ENCODE measurements at places on chromosomes 12 and 14.

DNA sequence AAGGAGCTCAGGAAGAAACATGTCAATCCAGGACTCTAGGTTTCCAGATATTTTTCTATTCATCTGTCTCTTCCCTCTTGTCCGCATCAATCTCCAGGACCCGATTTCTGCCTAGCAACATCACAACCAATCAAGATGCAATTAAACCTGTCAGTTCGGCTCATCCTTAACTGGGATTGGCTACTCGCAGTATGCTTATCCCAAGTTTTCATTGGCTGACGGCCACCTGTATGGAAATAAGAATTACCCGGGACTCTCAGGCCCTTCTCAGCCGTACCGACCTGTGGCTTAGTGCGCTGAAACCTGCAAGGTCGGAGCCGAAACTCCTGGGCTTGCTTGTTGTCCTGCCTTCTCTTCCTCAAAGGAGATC is 20.4 kb upstream of the ATP5MC2 start:
- peak; percentile 82 for DNase-seq

DNA sequence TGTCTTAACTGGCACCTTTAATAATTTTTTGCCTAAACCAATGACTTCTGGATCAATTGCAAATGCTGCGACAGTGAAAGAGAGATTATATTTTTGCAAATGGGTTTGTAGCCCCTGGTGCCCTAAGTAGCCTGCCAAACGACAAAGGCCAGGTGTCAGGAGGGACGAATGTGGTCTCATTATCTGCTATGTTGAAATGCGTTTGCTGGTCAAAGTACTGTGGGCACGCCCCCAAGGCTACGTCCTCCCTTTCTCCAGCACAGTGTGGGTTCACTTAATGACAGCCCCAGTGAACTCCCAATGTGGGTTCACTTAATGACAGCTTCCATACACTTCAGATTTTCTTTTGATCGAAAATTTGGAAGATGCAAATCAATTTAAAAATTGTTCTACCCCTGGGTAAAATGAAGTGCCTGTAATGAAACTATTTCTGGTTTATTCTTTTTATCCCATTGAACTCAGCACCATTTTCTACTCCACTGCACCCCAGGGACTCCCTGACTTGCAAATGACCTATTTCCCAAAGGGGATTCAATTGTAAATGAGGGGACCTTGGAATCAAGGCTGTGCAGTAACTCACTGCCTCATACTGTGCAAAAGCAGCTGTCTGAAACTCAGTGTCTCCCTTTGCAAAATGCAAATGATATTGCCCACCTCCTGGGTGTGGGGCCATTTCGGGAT is 1.4 kb downstream of the SERPINA11 start:
- DNase-seq = peak; percentile 85

- no peak for DNase-seq
These were observed 2.2 kb downstream of the ANKRD33 start for GRCh38 chr12:51890133-51890464.

DNA sequence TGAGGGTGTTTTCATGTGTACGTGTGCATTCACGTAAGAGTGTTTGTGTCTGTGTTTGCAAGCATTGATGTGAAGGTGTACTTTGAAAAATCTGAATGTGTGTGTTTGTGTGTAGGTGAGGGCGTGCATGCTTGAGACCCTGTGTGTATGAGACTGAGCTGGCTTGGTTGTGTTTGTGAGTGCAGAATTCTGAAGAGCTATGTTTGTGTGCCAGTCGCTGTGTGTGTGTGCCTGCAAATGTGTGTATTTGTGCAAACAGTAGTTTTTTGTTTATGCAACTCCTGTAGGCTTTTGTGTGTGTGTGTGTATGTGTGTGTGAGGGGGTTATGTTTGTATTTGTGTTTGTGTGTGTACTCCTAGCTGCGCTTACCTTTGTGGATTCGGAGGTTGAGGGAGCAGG is 1.7 kb upstream of the LHX5 start:
- DNase-seq = no peak

GRCh38 chr12:54017027-54017788 is 8.4 kb downstream of the HOXC8 start:
- DNase-seq = no peak

DNA sequence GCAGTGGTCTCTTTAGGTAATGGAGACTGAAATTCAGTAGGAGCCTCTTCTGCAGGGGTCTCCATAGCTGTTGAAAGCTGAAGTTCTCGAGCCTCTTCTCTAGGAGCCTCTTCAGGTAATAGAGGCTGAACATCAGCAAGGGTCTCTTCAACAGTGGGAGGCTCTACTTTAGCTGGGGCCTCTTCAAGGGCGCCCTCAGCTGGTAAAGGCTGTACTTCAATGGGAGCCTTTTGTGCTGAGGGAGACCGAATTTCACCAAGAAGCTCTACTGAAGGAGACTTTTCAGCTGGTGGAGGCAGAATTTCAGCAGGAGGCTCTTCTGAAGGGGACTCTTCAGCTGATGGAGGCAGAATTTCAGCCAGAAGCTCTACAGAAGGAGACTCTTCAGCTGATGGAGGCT is 1.5 kb downstream of the FSCB start:
- DNase-seq = no peak

DNA sequence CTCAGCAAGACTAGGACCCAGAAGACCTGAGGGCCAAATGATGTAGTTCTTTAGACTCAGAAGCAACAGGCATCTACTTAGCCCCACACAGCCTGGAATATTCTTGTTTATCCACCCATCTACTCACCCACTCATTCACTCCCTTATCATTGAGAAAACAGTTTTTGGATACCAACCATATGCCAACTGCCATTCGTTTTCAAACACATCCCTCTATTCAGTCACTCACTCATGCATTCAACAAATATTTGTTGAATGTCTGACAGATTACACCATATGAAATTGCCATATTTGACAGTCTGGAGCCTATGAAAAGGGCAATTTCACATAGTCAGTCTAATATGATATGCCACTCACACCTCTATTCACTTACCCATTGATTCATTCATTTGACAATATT is 103.2 kb downstream of the NT5DC3 start:
- no peak for DNase-seq

DNA sequence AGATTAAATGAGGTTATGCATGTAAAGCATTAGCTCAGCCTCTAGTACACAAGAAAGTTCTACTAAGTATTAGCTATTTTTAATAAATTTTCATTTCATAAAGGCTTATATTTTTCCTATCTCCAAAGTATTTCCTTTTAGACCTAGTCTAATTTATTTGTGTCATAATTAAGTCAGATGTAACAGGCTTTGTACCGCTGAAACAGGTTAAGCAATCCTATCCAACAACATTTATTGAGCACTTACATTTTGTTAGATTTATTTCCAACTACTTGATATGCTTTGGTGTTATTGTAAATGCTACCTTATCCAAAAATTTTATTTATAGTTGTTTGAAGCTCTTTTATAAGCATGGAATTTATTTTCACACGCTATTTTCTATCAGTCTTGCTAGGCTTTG is 1.8 kb upstream of the PARP2 start:
- DNase-seq = no peak

DNA sequence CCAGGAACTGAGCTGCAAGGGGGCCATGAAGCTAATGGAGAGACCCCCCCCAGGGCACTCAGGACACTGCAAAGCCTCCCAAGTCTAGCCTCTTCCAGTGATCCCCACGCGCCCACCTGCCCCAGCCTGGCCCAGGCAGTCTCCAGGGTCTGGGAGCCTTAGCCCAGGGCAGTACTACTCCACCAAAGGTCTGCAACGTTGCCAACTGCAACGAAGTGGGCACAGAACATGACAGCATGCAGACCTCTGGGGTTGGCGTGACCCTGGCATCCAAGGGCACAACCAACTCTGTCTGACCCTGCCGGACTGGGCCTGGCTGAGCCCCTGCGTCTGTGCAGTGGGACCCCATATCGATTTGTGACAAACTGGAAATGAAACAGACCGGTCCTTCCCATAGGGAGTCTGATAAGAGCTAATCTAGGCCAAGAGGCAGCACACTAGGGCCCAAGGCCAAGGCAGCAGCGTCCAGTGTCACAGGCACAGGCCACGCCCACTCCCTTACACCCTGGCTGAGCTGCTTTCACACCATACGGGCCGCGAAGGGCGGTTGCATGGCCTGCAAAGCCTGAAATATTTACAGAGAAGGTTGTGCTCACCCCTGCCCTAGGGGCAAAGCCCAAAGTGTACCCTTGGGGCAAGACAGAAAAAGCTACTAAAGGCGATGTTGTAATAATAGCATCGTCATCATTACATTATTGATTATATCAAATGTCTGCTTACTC is 76.7 kb downstream of the NCOR2 start:
- no peak for DNase-seq

DNA sequence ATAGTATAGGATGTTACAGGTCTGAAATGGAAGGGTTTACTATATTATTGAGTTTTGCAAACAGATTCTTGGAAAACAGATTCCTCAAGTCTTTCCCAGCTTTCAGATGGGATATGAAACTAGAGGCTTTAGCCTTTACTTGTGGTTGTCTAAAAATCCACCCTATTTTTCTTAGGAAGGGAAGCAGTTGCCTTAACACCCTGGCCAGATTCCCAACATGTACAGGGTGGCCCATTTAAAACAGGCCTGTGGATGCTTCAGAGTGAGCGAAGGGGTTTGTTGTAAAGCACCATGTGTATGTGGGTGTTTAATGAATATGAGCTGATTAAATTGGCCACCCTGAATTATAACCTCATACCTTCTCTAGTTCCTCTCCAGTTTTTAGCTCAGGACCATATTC is 415.9 kb downstream of the ZFP36L1 start:
- no peak for DNase-seq

GRCh38 chr12:126160912-126161311 is 1095.7 kb downstream of the AACS start:
- no peak for DNase-seq

DNA sequence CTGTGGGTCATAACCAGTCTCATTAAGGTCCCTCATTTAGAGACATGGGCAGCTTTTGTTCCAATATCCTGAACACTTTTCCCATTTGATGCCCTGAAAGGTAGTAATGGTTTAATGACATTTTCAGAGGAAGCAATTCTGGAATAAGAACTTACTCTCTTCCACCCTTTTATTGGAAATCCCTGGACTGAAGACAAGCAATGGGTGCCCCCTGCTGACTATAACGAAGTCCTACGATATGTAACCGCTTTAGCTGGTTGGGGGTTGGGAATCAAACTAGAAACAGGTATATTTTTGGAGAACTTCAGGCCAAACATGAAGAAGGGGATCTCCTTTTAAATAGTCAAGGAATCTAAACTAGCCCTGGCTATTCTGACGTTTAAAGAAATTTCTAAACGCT is 20.5 kb downstream of the SARNP start:
- DNase-seq = peak; percentile 51

GRCh38 chr14:85531587-85532373 is 1.8 kb downstream of the FLRT2 start:
- no peak for DNase-seq

DNA sequence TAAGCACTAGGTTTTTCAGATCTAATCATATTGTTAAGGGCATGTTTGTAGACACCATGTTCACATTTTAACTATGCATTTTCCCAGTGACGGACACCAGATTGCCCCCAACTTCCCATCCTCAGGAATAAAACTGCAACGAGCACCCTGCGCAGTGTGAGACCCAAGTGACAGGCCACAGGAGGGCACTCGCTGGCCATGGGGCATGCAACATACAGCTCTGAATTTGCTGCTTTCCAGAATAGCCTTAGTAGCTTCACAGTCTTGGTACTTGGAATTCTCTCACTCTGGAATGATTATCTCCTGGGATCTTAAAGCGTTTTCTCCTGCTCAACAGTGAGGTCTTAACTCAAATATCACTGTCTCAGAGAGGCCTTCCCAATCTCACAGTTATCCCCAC is 972 bp upstream of the DDX47 start:
- no peak for DNase-seq

- DNase-seq = peak; percentile 67
These were observed 153.9 kb downstream of the PRKCH start for GRCh38 chr14:61475316-61475715.

DNA sequence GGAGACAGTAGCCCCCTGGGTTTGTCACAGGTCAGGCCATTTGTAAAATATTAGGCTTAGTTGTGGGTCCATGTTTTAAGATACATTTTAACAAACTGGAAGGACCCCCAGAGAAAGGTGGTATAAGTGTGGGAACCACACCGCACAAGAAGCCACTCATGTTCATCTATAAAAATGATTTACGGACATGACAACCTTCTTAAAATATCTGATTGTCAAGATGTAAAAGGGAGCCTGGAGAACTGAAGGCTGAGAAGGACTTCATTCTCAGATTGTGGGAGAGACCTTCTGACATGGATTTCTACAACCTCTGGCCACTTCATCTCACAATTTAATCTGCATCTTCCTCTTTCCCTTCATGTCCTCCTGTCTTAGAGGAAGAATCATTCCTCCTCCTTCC is 102.4 kb downstream of the VCPKMT start:
- no peak for DNase-seq

- DNase-seq = no peak
These were observed 3.0 kb upstream of the MAP3K9 start for GRCh38 chr14:70812124-70812818.

- no peak for DNase-seq
These were observed 55.4 kb downstream of the GRIP1 start for GRCh38 chr12:66623455-66623854.

DNA sequence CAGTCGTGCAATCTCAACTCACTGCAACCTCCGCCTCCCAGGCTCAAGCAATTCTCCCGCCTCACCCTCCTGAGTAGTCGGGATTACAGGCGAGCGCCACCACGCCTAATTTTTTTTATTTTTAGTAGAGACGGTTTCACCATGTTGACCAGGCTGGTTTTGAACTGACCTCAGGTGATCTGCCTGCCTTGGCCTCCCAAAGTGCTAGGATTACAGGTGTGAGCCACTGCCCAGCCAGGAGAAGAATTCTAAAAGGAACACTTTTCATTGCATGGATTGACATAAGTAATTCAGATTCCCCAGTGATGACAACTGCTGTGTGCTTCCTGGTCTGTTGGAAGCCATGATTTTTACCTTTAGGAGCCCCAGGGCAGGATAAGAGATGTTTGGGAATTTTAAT is 22.1 kb downstream of the DMAC2L start:
- no peak for DNase-seq

DNA sequence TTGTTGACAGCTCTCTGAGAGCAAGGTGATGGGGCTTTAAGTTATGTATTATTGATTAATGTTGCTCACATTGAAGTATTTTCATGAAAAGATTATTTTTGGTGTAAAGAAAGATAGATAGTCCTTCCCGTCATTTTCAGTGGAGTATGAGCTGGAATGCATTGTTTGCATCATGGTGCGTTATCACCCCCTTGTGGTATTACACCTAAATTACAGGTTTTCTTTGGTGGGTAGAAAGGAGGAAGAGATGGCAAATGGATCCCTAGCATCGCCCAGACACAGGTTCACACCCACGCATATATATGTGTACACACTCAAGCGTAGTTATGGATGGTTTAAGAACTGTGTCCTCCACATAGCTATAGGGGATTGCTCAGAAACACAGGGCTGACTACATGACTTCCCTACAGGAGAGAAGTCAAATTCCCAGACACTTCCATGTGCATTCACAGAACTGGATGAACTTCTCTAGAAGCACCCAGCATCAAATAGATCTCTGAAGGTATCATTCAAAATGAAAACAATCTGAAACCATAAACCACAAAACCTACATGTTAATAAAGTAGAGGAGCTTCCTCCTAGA is 14.4 kb upstream of the SERPINA10 start:
- DNase-seq = peak; percentile 50

Measured in HepG2 (cell line).